ENCODE measurements at places on chromosomes 1 and 21.

- DNase-seq: no peak
These were observed 71.1 kb upstream of the DIRAS3 start for GRCh38 chr1:68121536-68121935.

GRCh38 chr1:72530646-72531045 lies 248.3 kb upstream of the NEGR1 start:
- DNase-seq: no peak

- DNase-seq: no peak
These were observed 25.5 kb upstream of the CYP2J2 start for GRCh38 chr1:59952065-59952464.

- no peak for DNase-seq
These were observed 116.6 kb upstream of the IVNS1ABP start for GRCh38 chr1:185433667-185434066.

DNA sequence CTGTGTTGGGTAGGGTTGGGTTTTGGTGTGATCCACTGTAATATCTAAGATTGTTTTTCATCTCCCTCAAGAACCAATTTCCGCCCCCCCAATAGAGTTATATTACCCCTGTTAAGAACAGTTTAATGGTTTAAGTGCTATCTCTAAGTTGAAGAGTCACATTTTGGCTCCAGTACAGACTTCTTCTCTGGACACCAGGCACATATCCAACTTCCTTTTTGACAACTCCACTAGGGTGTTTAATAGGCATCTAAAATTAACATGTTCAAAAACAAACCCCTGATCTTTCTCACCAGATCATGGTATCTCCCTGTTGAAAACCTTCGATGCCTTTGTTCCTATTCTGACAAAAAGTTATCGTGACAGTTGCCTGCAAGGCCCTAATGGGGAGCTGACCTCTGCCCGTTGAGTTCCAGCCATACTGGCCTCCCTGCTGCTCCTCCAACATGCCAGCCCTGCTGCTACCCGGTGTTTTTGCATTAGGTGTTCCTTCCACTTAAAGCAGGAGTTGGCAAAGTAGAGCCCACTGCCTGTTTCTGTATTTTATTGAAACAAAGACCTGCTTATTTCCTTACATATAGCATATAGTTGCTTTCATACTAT lies 18.6 kb downstream of the USP24 start:
- DNase-seq: no peak

GRCh38 chr1:74343216-74343615 lies 108.0 kb downstream of the TNNI3K start:
- DNase-seq: no peak

- no peak for DNase-seq
These were observed 1064.4 kb downstream of the NCAM2 start for GRCh38 chr21:22062472-22063139.

DNA sequence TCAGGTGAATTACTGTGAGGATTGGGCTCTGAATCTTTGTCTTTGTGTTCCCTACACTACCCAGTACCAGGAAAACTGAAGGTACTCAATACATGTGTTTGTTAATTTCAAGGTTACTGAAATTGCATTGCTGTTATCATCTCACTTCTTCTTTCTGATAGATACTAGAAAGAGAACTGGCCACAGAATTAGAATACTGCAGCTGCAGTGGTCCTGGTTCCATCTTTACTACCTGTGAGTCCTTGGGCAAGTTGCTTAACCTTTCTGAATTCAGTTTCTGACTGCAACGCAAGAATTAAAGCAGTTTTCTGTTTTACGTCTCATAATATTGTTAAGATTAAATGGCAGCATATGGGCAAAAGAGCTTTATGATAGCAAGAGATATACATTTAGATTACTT lies 263.5 kb downstream of the LMO4 start:
- no peak for DNase-seq

DNA sequence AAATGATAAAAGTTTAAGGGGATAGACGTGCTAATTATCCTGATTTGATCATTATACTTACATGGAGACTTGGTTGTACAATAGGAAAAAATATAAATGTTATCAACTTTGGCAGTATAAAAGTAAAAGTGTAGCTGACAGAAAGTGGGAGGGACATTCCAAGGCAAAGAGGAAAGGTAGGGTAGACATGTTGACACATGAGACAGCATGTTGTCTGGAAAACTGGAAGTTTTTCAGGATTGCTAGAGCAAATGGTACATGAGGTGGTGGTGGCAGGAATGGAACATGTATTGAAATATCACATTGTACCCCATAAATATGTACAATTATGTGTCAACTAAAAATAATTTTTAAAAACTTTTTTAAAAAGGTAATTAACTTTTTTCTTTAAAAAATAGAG lies 13.2 kb downstream of the DIPK1A start:
- no peak for DNase-seq

- no peak for DNase-seq
These were observed 50.8 kb downstream of the CAPN9 start for GRCh38 chr1:230797942-230798365.

DNA sequence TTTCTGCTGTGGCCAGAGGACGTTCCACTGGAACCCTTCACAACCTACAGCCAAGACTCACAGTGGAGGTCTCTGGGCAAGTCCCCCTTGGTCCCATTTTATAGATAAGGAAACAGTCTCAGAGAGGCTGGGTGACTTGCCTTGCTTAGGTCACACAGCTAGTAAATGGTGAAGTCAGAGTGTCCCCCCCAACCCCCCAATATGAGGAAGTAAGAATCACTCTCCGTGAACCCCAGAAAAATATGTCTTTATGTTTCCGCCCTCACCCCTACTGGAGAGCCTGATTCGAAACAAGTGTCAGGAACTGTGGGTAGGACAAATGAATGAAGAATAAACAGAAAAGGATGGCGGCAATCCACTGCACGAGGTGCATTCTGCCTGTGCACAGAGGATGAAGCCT lies 56.7 kb downstream of the H3-3A start:
- DNase-seq: no peak
